ENCODE measurements at places on chromosomes 12 and 14.

DNA sequence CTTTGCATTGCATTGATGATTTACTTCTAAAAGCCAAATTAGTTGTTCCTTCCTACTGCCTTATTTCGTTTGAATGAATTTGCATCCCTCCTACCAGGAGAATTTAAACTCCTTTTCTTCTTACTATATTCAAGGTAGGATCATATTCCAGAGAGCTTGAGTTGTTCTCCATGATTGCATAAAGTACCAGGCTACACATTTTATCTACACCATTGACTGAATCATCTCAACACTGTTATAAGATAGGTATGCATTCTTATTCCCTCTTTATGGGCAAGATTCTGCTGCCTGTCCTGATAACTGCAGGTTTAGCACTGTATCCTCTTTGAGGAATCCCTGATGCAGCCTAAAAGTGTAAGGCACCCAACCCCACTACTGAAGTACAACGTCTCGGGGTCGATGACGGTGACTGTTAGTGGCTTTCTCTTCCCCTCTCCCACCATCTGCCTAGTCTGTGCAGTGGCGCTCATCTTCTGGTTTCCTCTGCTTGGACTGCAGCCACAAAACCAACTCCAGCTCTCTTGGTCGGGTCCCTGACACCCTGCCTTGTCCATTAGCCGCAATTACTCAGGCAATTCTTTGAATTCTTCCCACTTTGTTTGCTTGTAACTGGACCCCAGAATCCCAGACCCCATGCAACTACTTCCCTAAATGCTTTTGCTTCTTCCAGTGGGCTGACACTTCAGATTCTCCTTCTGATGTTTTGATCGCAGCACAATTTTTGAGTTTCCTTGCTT lies 44.4 kb upstream of the STXBP6 start:
- no peak for DNase-seq

GRCh38 chr14:104245723-104246122 lies 107.3 kb downstream of the KIF26A start:
- DNase-seq: no peak

DNA sequence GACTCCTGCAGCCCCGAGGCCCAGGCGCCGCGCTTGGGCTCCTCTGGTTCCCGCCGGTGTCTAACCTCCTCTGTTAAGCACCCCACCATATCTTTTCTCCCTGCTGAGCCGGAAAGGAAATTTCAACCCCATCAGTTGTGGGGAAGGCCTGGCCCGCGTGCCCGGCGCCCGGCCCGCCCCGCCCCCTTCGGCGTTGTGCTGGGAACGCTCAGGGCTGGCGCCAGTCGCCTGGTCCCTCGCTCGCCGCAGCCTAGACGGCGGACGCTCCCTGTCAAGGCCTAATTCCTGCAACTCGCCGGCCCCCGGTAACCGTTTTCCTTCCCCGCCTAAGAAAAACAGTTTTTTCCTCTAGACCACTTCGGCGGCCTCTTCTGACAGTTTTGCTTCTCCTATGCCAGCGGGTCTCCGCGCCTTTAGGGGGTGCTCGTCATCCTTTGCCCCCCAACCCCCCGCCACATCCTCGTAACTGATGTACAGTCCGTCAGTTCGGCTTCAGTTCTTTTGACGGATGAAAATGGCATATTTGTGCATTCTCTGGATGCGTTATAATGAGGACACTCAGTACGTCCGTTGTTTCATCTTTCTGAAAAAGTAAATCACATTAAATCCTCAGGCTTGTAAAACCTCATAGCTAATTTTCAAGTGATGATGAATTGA lies 506 bp upstream of the NAP1L1 start:
- peak; percentile 40 for DNase-seq

DNA sequence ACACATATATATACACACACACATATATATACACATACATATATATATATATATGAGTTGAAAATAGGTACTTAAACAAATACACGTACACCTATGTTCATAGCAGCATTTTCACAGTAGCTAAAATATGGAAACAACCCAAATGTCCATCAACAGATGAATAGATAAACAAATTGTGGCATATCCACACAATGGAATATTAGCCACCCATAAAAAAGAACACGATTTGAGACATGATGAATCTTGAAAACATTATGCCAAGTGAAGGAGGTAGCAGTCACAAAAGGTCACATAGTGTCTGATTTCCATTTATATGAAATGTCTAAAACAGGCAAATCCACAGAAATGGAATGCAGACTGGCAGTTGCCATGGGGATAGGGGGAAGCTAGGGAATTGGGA lies 276.3 kb downstream of the KSR2 start:
- DNase-seq: no peak
